ENCODE measurements at places on chromosomes 12 and 14.

DNA sequence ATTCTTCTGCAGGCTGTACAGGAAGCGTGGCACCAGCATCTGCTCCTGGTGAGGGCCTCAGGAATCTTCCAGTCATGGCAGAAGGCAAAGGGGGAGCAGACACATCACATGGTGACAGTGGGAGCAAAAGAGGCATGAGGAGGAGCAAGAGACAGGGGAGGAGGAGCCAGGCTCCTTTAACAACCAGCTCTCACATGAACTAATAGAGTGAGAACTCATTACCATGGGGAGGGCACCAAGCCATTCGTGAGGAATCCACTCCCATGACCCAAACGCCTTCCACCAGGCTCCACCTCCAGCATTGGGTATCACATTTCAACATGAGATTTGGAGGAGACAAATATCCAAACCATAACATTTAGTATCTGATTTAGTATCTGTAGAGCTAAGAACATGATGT, 14.7 kb upstream of the TRIM9 start:
- DNase-seq: no peak

GRCh38 chr12:27541031-27541719, 17.2 kb downstream of the PPFIBP1 start:
- no peak for DNase-seq

GRCh38 chr12:108606492-108606891, 8.6 kb upstream of the TMEM119 start:
- no peak for DNase-seq

DNA sequence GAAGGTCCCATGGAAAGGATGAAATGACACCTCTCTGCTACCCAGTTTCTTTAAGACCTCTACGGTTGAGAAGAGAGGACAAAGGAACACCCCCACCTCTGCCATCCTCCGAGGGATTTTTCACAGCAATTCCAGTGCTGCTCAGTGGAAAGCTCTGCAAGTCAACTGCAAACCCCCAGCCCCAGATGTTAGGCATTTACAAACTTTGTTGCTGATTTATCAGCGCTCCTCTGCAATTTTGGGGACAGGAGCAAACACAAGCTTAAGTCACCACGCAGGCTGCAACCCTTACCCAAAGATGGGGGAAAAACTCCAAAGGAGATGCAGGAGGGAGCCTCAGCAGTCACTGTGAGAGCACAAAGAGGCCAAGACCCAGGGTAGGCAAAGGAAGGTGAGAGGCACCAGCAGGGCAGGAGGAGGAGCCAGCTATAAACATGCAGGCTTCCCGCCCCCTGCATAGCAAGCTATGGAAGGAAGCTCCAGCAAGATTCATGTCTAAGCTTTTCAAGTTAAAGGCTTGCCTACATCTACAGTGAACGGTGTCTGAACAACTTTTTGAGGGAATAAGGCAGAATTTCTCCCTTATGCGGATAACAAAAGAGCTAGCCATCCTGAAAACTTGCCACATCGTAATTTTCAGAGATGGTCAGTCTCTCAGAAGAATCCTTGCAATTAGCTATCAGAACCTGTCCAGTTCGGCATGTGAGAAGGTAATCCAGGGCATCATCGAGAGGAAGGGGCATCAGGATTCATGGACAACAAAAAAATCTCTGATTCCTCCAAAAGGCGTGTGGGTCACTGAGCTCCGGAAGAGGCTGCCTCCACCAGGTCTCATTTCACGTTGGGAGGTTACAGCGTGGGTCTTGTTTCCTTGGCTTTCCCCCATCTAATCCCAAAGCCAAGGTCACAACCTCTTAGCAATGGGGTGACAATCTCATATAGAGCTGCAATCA, 3.9 kb downstream of the CTDSP2 start:
- peak; percentile 62 for DNase-seq

GRCh38 chr14:95445676-95446075, 70.8 kb downstream of the SYNE3 start:
- DNase-seq: no peak

- no peak for DNase-seq
Observed at GRCh38 chr12:122265886-122266229, 436 bp downstream of the VPS33A start.

- DNase-seq: no peak
Observed at GRCh38 chr12:91287753-91288152, 105.1 kb upstream of the DCN start.

GRCh38 chr14:95440951-95441350, 75.5 kb downstream of the SYNE3 start:
- no peak for DNase-seq

- no peak for DNase-seq
Observed at GRCh38 chr12:13896063-13896626, 85.3 kb downstream of the GRIN2B start.

GRCh38 chr12:23083267-23083666, 458.3 kb downstream of the ETNK1 start:
- DNase-seq: no peak

- peak; percentile 50 for DNase-seq
Observed at GRCh38 chr12:56634242-56634836, 4.2 kb upstream of the BAZ2A start.

- DNase-seq: no peak
Observed at GRCh38 chr12:65926119-65926908, 102.0 kb downstream of the HMGA2 start.

DNA sequence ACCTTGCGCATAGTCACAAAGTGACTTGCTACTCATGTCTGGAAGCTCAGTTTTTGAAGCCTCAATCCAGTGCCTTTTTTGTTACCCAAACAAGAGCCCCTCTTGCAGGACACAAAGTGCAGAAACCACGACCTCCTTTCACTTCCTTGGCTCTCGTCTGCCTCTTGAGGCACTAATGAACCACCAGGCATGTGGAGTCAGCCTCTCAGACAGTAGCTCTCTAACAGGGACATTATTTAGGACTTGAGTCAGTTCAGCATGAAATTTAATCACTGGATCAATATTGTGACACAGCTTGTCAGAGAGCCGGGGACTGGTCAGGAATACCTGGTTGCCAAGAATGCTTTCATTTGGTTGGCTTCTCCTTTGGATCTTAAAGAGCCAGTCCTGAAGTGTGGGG, 46.7 kb downstream of the HSPB8 start:
- DNase-seq: no peak

All from stimulated activated CD4-positive, alpha-beta T cell treated with anti-CD3 and anti-CD28 coated beads, Interleukin-15, amount 100 ng/mL, for 24 hours (primary cell).